ENCODE measurements at places on chromosomes 6 and 20.

DNA sequence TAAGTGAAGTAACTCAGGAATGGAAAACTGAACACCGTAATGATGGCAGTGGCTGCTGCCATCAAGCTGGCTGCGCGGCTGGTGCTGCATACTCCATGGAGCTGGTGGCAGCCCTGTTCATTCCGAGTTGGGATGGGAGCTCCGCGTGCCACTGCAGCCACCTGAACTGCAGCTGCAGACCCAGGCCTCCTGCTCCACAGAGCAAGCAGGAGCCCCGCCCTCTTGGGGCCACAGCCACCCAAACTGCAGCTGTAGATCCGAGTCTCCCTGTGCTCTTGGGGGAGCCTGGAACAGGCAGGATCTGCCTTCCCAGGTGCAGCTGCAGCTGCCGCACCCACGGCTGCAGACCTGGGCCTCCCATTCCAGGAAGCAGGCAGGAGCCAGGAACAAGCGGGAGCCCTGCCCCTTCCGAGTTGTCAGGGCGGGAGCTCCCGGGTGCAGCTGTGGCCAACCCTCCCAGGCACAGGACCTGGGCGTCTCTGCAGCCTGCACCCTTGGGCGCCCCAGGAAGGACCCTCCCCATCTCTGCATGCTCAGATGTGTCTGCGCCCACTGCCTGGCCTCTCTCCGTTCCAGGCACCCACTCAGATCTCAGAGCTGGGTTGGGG is 120.2 kb downstream of the GMPR start:
- no peak for DNase-seq

GRCh38 chr6:121593011-121593641 is 157.7 kb downstream of the GJA1 start:
- DNase-seq: no peak

GRCh38 chr20:34364223-34364506 is 1.1 kb downstream of the ITCH start:
- DNase-seq: no peak

DNA sequence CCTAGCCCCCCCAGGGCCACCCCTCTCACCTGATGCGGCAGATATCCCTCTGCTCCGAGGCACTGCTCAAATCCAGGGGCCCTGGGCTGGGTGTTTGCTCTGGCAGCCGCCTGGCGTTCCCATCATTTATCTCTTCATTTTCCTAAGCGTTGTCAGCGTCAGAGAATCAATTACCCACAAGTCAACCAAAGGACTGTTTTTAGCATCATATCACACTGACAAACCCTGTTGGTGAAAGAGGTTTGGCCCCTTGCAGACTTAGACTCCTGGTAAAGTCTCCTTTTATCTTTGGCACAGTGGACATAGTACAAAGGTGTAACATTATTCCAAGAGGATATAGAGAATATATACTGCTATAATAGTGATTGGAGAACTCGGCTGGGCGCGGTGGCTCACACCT is at the start of gene GHRH:
Gene GHRH (minus strand): TSS at position 101 of the 400 bp plus-strand sequence. CDS start 4,925 bp downstream, outside the sequence.
- DNase-seq: no peak

DNA sequence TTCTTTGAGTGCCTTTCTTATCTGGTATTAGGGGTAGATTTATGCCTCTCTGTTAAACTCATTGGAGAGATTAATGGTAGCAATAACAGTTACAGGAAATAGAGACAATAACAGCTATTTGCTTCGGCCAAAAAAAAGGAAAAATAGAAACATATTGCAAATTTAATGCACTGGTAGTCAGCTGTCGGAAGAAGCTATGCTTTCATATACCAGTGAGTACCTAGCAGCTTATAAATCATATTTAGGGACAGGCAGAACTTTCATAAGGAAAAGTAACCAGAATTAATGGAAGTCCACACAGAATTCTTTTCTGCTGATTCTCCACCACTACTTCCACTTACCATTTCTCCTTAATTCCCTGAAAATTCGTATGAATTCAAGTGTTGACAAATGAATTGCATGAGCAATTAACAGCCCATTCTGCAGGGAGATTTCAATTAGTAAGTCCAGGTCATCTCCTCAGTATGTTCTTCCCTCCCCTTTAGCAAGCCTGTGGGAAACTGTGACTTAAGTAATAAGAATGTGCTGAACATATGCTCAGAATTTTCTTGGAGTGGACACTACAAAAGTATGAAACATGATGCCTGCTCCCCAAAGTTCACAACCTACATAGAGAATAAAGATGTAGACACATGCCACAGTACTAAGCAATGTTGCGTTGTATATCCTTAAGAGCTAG is 196.7 kb upstream of the KCNQ5 start:
- no peak for DNase-seq

DNA sequence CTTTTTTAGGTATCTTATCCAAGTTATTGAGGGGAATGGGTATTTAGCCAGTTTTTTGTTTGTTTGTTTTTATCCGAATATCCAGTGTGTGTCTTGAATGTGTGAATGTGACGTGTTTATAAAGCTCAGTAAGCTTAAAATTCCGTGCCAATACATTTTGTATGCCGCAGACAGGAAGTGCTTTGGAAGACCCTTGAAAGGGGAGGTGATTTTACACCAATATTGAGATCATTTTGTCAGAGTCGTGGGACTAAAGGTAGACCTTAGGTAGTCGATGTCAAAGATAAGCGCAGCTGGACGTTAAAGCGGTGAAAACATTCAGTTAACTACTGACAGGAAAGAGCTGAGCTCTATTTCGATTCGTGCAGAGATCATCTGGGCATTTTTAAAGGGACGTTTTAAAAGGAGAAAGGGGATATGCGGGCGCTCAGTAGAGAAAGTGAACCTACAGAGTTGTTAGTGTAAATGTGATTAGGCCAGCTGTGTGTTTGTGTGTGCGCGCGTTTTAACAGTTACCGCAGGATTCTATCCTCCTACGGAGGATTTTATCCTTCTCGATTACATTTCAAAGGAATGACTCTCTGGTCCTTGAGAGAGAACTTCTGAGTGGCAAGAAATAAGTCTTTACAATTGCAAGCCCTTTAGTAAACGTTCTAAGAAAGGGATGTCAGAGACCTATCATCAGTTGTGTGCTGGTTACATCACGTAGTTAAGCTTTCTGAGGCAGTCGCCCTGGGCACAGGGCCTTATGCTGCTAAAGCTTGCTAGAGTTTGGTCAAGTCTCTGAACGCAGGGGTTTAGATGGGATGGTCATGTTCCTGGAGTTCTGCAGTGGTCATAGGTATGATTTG is 625 bp upstream of the ECHDC1 start:
- no peak for DNase-seq

DNA sequence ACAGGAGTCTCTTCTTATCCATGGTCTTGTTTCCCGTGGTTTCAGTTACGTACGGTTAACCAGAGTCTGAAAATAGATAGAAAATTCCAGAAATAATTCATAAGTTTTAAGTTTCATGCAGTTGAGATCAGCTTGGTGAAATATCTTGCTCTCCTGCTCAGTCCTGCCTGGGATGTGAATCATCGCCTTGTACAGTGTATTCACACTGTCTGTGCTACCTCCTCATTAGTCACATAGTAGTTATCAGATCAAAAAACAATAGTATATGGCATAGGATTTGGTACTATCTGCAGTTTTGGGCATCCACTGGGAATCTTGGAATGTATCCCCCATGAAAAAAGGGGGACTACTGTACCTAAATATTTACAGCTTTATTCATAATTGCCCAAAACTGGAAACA is 22.7 kb upstream of the MOCS1 start:
- no peak for DNase-seq

GRCh38 chr6:8879334-8879733 is 444.0 kb upstream of the SLC35B3 start:
- no peak for DNase-seq

DNA sequence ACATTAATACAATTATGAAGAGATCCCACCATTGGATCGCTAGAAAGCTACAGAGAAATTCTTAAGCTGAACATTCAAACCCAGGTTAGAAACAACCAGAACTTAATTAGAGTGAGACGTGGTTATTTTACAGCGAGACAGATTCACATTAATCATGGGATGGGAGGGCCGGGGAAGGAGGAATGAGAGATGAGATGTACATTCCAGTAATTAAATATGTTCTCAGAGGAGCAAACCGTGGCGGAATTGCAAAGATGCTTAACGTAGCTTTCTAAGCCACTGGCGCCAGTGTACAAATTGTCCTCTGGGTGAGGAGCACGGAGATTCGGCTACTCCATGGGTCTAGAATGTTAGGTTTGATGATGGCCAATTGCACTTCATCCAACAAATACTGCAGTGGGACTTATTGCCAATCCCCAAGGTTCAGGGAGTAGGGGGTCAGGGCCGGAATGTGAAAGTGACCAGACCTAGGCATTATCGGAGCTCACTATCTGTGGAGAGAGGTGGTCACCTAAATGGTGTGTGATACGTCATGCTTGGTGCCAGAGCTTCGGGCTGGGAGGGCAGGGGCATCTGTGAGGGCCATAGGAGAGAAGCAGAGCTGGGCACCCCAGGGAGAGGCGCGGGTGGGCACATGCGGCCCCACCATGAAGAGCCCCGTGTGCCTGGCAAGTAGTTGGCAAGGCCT is 114.7 kb downstream of the EDN3 start:
- no peak for DNase-seq

DNA sequence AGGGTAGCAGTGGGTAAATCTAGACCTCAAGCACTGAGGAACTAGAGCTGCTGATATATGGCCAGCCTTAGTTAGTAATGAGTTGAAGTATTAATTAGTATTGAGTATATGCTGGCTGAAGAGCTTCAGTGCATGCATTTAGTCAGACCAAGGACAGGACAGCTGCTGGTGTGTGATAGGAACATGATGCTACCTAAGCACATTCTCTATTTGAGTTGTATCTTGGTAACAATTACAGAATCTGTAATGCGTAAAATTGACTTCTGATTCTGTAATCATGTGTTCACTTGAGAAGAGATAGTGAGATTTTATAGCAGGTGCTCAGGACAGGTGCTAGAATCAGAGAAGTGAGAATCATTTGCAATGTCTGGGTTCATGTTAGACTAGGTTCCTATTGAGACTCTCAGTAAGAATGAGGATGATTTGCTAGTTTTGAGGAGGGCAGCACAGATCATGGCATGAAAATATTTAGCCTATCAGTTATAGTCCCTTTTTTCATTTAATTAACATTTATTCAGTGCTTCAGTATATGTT is 369.4 kb upstream of the HS3ST5 start:
- DNase-seq: no peak

GRCh38 chr6:42158631-42159030 is 14.5 kb upstream of the GUCA1A start:
- no peak for DNase-seq

- no peak for DNase-seq
These were observed 48.6 kb downstream of the FKBP5 start for GRCh38 chr6:35640017-35640664.

DNA sequence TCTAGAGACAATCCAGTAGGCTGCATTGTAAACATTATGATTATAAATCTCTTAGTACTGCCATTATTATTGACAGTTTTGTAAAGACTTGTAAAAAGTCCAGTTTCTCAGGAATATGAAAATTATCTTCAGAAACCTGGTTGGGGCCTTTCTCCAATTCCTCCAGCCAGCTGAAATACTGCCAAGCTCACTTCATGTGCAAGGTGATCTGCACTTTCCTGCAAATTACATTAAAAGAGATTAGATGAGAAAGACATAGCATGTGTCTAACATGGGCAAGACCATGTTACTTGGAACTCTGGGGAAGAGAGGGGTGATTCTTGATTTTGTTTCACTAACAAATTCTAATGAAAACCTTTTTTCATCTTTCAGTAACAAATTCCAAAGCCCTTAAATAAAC is 24.0 kb downstream of the PGM3 start:
- DNase-seq: no peak

GRCh38 chr6:42335896-42336295 is 115.8 kb downstream of the TRERF1 start:
- no peak for DNase-seq

GRCh38 chr6:158715330-158716311 is 65.8 kb downstream of the SYTL3 start:
- no peak for DNase-seq

- no peak for DNase-seq
These were observed at the start of gene TUBB2B for GRCh38 chr6:3227363-3228045. TUBB2B (minus strand) TSS chr6:3227653; CDS start chr6:3227543, 110 bp downstream.

DNA sequence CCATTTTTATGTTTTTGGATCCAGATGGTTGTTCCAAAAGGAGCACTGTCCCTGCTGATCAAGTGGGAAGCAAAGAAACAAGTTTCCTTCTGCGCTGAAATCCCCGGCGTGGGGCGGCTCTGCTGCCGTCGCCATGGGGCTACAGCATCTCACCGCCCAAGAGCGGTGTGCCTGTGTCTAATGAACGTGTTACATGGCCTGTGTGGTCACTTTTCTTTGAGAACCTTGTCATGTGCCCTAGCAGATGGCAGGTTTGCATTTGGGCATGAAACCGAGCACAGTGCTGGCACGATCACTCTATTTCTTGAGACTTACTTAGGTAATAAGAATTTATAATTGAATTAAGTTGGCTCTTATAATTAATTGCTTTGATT is 51.9 kb downstream of the ZDHHC14 start:
- DNase-seq: no peak

DNA sequence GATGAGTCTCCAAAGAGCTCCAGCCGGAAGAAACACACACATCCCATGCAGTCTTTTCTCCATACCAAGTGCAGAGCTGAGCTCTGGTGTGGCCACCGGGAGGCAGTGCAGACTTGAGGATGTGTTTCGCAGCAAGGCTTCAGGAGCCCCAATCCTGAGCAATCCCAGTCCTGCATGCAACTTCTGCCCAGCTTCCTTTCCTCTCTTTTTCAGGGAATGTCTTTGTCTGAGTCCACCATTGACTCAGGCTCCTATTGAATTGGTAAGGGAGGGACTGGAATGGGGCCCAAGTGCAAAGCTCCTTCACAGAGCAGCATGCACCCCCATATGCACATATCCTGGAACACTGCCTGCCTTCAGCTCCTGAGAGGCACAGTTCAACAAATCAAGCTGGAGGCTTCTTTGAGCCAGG is 50.5 kb upstream of the ASIP start:
- DNase-seq: no peak
